Left colon (tissue), 2 donors: ENCODE measurements at places on chromosomes 3 and 15.

DNA sequence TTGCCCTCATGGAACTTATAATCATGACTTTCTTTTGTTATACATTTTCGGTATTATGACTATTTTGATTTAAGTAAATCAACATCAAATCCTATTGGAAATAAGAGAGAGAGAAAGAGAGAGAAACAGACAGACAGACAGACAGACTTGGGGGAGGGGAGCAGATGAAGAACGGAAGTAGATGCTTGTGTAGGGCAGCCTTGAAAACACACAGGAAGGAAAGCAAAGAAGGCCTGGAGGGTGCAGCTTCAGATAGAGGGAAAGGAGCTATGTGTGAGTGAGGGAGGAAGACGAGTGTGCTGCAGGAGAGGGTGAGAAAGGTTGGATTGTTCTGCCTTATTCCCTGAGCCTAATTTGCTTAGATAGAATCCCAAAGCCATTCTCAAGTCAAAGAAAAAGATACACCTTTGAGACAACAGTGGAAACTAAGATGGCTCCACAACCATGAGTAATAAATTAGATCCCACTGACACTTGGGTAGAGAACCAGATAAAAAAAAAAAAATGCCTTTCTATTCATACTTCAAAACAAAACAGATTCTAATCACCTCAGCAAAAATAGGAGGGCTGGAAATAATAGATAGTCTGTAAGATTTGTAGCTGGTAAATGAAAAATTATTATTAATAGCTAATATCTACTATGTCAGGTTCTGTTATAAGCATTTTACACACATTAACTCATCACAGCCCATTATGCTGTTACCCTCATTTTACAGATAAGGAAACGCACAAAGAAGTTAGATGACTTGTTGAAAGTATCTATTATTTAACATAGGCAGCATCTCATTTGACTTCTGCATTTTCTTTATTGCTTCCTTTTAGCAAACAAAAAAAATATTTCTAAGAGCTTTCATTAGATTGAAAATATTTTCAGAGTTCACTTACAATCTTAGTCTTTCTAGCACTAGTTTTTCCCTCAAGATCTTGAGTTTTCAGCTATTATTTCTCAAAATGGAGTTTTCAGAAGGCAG, 214.1 kb downstream of the TNIK start:
- DNase-seq, result no peak

DNA sequence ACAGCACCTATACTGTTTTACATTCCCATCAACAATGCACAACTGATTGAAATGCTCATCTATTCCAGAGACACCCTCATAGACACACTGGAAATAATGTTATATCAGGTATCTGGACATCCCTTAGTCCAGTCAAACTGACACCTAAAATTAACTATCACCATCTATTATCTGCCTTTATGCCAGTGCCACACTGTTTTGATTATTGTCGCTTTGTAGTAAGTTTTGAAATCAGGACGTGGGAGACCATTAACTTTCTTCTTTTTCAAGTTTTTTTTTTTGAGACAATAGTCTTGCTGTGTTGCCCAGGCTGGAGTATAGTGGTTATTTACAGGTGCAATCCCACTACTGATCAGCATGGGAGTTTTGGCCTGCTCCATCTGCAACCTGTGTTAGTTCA, 9.4 kb upstream of the KLHL40 start:
- no peak for DNase-seq

DNA sequence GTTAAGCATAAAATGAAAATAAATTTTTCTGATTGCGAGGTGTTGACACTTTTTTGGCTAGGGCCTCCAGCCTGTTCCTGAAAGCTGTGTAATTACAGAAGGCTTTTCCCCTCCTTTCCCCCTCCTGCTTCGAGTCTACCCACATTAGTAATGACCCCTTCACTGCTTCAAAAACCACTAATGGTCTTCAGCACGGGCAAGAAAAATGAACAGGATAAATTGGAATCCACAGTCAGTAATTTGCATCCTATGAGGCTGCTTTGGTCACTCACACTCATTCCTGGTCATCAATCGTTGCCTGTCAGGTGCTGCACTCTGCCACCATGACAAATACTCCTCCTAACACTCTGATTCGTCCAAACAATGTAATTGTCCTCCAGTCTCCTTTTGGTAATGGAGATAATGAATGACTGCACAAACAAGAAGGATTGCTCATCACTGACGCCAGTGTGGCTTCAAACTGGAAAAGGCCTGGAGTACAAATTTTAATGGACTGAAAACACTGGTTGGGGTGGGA, 148.6 kb downstream of the MEIS2 start:
- DNase-seq, result no peak

DNA sequence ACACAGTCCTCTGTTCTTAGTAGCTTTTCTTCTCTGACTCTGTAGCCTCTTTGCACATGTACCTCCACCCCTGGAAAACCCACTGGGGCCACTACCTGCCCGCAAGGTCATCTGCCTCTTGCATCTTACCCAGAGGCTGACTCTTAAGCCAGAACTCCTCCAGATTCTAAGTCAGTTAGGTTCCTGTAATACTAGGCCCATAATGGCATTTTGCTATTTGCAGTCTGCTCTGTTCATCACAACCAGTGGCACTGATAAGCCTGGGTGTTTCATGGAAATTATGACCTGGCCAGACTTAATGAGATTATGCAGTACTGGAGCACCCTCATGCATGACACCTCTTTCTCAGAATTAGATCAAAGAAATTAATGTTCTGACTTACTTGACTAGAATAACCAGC, 31.7 kb upstream of the ATG7 start:
- no peak for DNase-seq

- DNase-seq, result no peak
Observed at GRCh38 chr3:63705092-63705645, 52.7 kb downstream of the SNTN start.

DNA sequence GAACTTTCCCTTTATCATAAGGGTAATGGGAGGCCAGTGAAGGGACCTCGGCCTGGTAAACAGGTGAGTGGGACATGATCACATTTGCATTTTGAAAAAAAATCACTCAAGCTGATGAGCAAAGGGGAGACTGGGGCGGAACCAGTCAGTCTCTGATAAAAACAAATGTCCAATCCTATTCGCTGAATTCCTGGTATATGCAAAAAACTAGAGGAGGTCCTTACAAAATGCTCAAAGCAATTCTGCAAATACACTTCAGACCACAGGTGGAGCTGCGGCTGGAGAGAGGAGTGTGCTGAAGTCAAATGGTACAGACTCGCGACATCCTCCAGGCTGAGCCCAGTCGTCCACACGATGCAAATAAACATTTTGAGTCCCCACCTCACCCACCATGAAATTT, 166.7 kb downstream of the FOXP1 start:
- DNase-seq, result no peak

- DNase-seq, result no peak
Observed at GRCh38 chr3:118973050-118973449, 61.6 kb downstream of the IGSF11 start.
